ENCODE measurements at places on chromosomes 16 and 17.
A peak's percentile ranks its signal among the peaks of the same experiment; 100 is the strongest.

- DNase-seq = no peak
Measured at GRCh38 chr17:48338720-48339119, 91.3 kb downstream of the SKAP1 start.

DNA sequence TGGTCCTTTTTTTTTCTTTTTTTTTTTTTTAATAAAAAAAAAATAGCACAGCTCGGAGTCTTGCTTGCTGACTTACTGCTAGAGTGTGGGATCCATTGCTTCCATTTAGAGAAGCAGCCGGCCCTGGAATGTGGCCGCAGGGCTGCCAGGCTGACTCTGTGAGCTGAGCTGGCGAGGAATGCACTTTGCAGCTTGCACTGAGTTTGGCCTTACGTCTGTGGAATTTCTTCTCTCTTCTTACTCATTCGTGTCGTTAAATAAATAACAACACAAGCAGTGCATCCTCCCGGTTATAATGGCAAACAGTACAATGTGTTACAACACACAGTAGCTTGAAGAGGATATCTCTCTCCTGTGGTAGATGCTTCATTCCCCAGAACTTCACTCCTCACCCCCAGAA lies 69.2 kb downstream of the PRKCB start:
- peak; percentile 5 for DNase-seq

GRCh38 chr17:76196675-76197074 lies 43.6 kb downstream of the RNF157 start:
- no peak for DNase-seq

DNA sequence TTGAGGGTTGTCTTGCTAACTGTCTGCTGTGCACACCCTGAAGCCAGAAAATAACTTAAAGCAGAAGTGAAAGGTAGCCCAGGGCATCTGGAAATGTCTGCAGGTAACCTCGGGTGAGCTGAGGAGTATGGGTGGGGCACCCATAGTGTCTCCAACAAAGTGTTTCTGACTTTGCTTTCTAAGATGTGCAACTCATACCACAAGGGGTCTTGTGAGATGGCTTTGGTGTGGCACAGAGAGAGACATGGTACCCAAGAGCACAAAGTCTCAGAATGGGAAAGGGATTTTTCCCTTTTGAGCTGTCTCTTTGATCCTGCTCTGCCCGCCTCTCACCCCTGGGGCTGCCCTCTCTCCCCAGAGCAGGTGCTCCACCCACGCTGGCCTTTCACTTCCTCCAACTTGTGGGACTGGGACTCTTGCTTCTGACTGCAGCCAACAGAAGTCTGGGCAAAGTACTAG lies 6.9 kb downstream of the CHD9 start:
- no peak for DNase-seq

GRCh38 chr17:63692195-63692816 lies 7.6 kb downstream of the LIMD2 start:
- no peak for DNase-seq

DNA sequence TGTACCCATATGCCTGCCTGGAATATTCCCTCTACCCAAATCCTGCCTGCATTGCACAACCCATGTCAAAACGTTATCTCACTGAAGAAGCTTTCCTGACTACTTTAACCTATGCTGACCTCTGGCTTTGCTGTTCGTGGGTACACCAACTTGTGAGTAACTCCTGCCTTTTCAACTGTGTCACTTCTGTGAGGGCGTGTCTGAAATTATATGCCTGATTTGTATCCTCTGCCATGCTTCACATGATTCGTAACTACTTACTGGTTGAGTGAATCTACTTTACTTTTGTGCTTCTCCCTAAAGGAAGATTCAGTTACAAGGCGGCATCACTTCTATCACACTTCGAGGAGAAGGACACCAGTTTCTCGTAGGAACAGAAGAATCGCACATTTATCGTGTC lies 33.3 kb upstream of the USP43 start:
- DNase-seq = peak; percentile 11

DNA sequence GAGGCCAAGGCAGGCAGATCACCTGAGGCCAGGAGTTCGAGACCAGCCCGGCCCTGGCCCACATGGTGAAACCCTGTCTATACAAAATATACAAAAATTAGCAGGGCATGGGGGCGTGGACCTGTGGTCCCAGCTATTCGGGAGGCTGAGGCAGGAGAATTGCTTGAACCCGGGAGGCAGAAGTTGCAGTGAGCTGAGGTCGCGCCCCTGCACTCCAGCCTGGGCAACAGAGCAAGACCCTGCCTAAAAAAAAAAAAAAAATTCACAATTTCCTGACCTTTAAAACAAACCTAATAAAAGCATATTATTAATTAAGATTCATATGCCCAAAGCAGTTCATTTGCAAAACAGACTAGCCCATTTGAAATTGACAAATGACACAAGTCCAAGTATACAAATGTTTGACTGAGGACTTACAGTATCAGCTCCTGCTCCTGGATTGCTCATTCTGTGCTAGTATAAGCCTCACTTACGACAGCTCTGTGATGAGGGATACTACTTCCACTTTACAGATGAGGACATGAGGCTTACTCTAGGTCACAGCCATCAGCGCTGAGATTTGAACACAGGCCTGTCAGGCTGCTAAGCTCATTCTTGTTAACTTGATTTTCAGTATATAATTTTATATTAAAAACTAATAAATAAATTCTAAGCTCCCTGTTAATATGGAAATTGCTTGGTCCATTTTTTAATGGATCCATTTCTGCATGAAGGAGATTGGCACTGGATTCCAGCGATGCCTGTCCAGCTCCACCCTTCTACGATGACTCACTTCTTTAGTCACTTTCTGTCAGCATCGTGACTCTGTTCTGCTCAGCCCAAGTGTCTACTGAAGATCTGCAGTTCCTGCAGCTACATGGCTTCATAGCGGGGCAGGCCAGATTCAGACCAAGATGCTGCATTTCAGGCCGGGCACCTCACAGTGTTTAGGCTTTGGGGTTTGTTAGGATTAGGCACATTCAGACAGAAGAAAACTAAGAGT lies 88.2 kb downstream of the WDR59 start:
- DNase-seq = no peak

- no peak for DNase-seq
Measured at GRCh38 chr17:33273743-33274410, 19.2 kb downstream of the ASIC2 start.

GRCh38 chr17:78344666-78345065 lies 15.2 kb downstream of the SOCS3 start:
- no peak for DNase-seq

DNA sequence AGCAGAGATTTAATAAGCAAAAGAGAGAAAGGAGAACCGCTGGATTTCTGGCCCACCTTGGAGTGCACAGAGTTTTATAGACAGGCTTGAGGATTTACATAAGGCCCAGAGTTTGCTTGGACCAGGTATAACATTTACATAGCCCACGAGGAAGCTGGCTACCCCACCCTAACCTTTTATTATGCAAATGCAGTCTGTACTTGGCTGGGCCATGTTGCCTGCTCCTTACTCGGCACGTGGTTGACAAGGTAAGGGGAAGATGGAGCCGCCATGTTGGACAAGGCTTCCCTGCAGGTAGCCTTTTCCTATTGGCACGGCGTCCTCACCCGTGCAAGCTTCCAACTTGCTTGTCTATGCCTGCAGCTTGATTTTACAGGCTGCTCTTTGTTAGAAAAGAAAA lies 35.2 kb upstream of the HS3ST3A1 start:
- DNase-seq = no peak

DNA sequence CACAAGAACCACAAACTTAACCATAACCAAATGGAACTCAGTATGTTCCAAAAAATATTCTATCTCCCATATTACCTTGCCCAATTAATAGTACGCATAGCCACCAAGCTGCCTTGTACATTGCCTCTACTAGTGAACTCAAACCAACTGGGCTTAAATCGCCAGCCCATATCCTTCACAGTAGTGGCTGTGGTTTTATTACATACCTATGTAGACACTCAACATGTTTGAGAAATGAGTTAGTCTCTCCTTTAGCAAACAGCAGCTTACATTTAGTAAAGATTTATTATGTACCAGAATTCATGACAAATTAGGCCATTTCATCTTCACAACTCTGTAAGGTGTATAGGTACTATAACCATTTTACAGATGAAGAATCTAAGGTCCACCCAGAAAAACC lies 41.4 kb downstream of the GRB2 start:
- no peak for DNase-seq

DNA sequence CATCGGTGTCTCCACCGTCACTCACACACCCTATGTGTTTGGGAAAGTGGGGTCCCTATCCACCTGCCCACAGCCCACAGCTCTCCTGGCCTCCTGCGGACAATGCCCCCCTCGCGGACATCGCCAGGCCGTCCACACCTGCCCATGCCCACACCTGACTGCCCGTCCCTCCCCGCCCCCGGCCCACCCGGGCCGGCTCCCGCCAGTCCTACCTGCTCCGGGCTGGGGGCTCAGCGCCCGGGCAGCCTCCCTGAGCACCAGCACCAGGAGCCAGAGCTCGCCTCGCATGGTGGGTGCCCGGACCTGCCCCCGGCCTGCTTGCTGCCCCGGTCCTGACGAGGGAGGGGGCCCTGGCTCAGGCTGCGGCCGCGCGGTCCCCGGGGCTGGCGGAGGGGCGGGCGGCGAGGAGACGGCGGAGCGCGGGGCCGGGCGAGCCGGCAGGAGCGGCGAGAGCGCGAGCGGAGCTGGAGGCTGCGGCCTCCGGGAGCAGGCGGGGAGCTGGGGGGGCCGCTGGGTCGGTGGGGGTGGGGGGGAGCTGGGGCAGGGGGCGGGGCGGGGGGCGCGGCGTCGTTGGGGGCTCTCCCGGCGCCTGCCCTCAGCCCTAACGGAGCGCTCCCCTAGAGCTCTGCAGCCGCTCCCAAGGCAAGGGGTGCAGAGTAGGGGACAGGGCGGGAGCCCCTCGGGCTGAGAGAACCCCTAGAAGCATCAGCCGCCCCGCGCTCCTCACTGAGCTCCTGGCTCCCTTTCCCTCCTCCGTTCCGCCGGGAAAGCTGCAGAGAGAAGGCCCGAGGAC lies at the start of gene PLXDC1:
Gene PLXDC1, minus strand, starts transcription at position 488 of the 793 bp plus-strand sequence. Its CDS starts 200 bp downstream, at position 288.
- DNase-seq = peak; percentile 50

GRCh38 chr16:78490847-78491246 lies 391.4 kb downstream of the WWOX start:
- no peak for DNase-seq

GRCh38 chr16:17602678-17603077 lies 131.9 kb upstream of the XYLT1 start:
- no peak for DNase-seq

GRCh38 chr17:55911186-55911585 lies 160.3 kb downstream of the PCTP start:
- DNase-seq = no peak

- DNase-seq = no peak
Measured at GRCh38 chr16:17026600-17027242, 444.0 kb downstream of the XYLT1 start.

DNA sequence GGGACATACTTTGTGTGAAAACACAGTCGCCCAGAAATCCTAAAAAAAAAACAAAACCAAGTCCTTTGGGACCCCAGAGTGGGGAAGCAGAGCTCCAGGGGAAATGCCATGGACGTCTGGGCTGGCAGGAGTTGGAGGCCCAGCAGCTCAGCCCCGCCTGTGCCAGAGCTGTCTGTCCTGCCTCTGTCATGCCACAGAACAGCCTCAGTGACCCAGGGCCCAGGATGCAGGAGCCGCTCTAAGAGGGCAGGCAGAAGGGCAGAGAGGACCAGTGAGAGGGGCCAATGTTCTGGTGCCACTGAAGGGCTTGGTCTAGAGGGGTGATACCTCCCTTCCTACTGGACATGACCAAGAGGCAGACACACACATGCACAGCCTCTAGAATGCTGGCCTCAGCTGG lies 166.2 kb downstream of the C16orf78 start:
- DNase-seq = no peak

- DNase-seq = no peak
Measured at GRCh38 chr16:27199235-27199586, 4.1 kb upstream of the KDM8 start.

DNA sequence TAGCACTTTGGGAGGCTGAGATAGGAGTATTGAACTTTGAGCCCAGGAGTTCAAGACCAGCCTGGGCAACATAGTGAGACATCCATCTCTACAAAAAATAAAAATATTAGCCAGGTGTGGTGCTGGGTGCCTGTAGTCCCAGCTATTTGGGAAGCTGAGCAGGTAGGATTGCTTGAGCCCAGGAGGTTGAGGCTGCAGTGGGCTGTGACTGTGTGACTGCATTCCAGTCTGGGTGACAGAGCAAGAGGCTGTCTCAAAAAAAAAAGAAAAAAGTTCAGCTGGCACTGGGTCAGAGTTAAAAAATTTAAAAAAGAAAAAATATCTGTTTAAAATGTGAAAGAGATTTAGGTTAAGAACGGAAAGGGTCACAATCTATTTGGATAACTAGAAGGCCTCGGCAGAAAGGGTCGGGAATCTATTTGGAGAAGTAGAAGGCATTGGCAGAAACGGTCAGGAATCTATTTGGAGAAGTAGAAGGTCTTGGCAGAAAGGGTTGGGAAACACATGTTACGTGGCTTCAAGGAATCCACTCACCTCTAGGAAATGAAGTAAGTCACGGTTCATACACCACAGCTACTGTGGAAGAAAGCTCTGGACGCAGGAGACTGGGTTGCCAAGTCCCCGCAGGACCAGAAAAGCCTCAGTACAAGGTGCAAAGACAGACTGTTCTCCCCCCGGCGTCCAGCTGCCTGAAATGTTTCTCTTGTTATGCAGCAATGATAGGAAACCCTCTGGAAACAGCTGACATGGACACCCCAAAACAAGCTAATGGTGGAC lies 25.3 kb downstream of the LMF1 start:
- no peak for DNase-seq

DNA sequence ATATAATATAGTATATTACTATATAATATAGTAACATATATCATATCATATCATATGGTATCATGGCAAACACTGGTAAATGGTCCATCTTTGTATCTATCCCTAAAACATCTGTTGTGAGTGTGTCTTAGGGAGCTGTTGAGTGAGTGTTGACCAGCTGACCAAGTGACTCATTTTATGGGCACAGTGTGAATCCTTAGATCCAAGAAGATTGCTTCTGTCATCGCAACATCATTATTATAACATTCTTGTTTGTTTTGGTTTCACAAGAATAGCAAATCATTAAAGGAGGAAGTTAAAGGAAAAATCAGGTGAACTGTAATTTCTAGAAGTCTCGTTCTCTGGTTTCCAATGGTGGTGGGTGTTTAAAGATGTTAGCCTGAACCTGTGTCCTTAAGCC lies 11.7 kb upstream of the MAF start:
- DNase-seq = no peak

DNA sequence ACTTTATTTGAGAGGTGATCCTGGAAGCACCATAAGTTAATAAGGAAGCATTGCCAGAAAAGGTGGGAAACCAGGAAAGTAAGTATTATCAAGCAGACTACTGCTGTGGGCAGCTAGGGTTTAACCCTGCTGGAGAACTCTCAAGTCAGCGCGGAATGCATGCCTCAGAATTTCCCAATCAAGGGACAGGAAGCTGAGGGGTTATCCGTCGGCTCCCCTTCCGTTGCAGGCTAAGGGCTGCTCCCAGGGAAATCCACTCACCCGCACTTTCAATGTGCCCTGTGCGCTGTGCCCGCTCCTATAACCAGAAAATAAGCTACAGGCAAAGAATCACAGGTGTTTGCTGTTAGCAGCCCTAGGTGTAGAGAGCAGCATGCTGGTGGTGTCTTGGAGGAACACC lies 138.5 kb upstream of the CACNG3 start:
- no peak for DNase-seq

DNA sequence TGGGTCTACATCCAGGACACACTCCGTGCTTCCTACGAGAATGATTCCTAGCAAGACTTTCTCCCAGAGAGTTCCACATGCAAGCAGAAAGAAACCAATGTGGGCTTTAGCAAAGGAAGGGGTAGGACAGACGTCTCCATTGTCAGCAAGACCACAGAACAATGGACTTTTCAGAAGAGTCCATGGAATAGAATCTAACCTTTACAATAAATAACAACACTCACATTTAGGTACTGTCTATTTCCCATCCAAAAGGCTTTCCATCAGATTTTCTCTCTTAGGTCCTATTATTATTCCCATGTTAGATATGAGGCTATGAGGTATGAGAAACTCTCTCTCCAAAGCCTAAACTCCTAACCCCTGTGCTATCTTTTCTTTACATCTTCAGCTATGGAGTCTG lies 360.9 kb downstream of the GRIN2A start:
- no peak for DNase-seq
